ENCODE measurements at places on chromosomes 4 and X. TPM values are rescaled to one million over a fixed set of nuclear protein-coding genes. Genes with fewer than 3 reads are reported as not detected.

The QRFPR gene
- polyA plus RNA-seq, result not detected

The ERVMER34-1 gene
- polyA plus RNA-seq, result 0.06 TPM

DNA sequence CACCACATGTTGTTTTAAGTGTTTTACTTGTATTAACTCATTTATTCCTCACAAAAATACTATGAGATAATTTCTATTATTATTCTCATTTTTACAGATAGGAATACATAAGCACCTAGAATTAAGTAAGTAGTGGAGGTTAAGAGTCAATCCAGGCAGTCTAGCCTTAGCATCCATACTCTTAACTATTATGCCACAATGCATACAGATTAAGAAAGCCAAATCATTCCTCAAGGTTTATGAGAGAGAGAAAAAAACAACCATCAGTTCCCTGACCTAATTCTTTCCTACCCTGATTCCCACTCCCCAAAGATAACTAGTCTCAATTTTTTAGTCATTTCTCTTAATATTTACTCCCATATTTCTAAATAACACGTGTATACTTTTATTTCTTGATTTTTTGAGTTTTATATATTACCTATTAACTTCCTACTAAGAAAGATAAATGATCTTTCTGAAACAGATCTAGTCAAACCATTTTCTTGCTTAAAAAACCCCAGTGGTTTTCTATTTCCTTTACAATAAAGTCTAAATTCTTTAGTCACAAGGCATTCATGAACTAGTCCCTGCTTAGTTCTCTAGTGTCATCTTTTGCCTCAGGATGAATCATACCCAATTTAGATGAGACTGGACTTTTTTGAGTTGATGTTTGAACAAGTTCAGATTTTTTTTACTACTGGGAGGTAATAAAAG is 16.0 kb downstream of the UBA6 start:
- H3K27me3 ChIP-seq, result no peaks in the 10 kb centered on the region
- no peak overlapping the region for H3K4me3 ChIP-seq
- peak overlapping the region; percentile 35 for H3K27ac ChIP-seq
- no peaks in the 10 kb centered on the region for H3K4me1 ChIP-seq
- DNase-seq, result no peak

The ATOH1 gene
- polyA plus RNA-seq, result not detected

DNA sequence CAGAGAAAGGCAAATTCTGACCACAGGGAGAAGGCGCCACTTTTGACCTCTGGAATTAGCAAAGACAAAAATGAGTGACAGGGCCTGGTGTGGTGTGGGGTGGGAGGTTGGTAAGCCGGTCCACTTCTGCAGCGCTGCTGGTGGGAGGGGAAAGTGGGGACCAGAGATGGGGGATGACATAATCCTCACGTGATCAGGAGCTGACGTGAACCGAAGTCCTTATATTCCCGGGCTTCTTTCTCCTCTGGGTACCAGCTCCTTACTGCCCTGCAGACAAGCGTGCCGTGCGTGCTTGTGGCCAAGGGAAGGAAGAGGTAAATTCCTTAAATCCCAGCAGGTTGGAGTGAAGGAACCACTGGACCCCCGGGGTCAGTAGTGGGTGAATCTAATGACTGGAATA is at the start of gene TCEAL7:
TCEAL7 (plus strand) TSS at position 249 of the 400 bp plus-strand sequence. CDS start 1,165 bp downstream, outside the sequence.
- H3K4me3 ChIP-seq, result peak within 1 kb of the TSS; percentile 54
- H3K27me3 ChIP-seq, result no peaks in the 10 kb centered on the region
- peak within 1 kb of the TSS; percentile 59 for H3K27ac ChIP-seq
- H3K36me3 ChIP-seq, result peaks cover 6% of the 10 kb centered on the region
- DNase-seq, result peak; percentile 81

GRCh38 chr4:38923746-38924145 is 56.1 kb downstream of the FAM114A1 start:
- no peak overlapping the region for H3K4me3 ChIP-seq
- peaks cover 15% of the 10 kb centered on the region for H3K4me1 ChIP-seq
- no peak overlapping the region for H3K27ac ChIP-seq

- no peak overlapping the region for H3K27ac ChIP-seq
- DNase-seq, result no peak
- H3K27me3 ChIP-seq, result no peaks in the 10 kb centered on the region
- no peaks in the 10 kb centered on the region for H3K4me1 ChIP-seq
- H3K4me3 ChIP-seq, result no peak overlapping the region
These were observed 118.8 kb downstream of the UGT8 start for GRCh38 chr4:114717432-114717831.

DNA sequence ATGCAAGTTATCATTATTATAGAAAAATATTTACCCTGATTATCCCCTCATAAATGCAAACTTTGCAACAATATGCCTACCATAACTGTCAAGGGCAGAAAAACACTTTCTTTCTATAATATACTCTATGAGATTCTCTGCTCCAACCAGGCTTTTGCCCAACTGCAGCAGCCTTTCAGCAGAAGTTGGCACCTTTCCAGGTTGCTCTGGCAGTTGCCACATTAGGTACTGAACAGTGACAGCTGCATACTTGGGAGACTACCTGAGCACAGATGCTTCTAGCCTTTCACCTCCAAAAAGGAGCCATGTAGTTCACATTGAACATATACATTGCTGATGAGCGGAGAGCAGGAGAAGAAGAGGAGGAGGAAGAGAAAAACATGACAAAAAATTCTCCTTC is 69.5 kb upstream of the BRWD3 start:
- no peaks in the 10 kb centered on the region for H3K4me1 ChIP-seq
- no peak overlapping the region for H3K27ac ChIP-seq
- H3K36me3 ChIP-seq, result no peaks in the 10 kb centered on the region
- H3K4me3 ChIP-seq, result no peak overlapping the region
- no peaks in the 10 kb centered on the region for H3K27me3 ChIP-seq
- no peak for DNase-seq

The RHOH gene
- polyA plus RNA-seq, result not detected

DNA sequence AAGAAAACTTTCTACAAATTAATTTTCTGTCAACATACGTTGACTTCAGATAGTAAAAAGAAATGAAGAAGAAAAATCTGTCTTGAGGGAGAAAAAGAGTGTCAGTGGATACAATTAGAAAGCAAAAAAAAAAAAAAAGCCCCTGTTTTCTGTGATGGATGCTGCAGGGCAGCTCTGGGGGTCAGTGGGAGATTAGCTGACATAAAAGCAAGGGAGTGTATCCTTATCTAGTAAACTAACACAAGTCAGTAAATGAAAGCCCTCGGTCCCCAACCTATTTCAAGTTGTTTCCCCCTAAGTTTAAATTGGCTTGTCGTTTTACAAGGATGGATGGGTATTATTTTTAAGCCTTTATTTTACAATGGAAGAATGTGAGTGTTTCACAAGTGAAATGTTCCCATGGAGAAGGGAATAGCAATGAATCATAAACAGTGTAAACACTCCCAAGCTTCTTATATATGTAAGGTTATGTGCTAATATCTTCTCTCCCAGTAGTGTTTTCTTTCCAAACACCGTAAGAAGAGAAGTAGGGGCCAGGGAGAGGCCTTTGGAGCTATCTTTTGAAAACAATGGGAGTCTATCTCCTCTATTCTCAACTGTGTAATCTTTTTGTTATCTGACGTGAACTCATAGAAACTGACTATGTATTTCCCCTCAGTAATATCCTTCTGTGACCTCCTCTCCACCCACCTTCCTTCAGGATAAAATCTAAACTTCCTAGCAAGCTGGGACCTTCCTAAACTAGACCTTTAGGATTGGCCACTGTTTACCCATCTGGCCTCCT is 347.7 kb downstream of the FBXO8 start:
- H3K36me3 ChIP-seq, result no peaks in the 10 kb centered on the region
- no peak overlapping the region for H3K4me3 ChIP-seq
- H3K4me1 ChIP-seq, result peaks cover 20% of the 10 kb centered on the region
- H3K27me3 ChIP-seq, result no peaks in the 10 kb centered on the region
- H3K27ac ChIP-seq, result peak overlapping the region; percentile 39

The GABRB1 gene
- not detected for polyA plus RNA-seq

GRCh38 chrX:17007134-17007768 is 60.8 kb downstream of the REPS2 start:
- DNase-seq, result peak; percentile 36
- H3K4me1 ChIP-seq, result no peaks in the 10 kb centered on the region
- H3K27ac ChIP-seq, result no peak overlapping the region
- H3K4me3 ChIP-seq, result no peak overlapping the region

- H3K27me3 ChIP-seq, result no peaks in the 10 kb centered on the region
- DNase-seq, result peak; percentile 61
- H3K4me1 ChIP-seq, result no peaks in the 10 kb centered on the region
- H3K36me3 ChIP-seq, result peaks cover 5% of the 10 kb centered on the region
- H3K27ac ChIP-seq, result no peak overlapping the region
These were observed 46.2 kb downstream of the NEK1 start for GRCh38 chr4:169566021-169566818.

- DNase-seq, result no peak
- H3K27ac ChIP-seq, result no peak overlapping the region
- H3K4me3 ChIP-seq, result no peak overlapping the region
- no peaks in the 10 kb centered on the region for H3K27me3 ChIP-seq
- no peaks in the 10 kb centered on the region for H3K36me3 ChIP-seq
- no peaks in the 10 kb centered on the region for H3K4me1 ChIP-seq
These were observed 225.1 kb downstream of the FAM47A start for GRCh38 chrX:33906971-33907370.

The MAGEB1 gene
- not detected for polyA plus RNA-seq

The CENPVL1 gene
- polyA plus RNA-seq, result 0.03 TPM

DNA sequence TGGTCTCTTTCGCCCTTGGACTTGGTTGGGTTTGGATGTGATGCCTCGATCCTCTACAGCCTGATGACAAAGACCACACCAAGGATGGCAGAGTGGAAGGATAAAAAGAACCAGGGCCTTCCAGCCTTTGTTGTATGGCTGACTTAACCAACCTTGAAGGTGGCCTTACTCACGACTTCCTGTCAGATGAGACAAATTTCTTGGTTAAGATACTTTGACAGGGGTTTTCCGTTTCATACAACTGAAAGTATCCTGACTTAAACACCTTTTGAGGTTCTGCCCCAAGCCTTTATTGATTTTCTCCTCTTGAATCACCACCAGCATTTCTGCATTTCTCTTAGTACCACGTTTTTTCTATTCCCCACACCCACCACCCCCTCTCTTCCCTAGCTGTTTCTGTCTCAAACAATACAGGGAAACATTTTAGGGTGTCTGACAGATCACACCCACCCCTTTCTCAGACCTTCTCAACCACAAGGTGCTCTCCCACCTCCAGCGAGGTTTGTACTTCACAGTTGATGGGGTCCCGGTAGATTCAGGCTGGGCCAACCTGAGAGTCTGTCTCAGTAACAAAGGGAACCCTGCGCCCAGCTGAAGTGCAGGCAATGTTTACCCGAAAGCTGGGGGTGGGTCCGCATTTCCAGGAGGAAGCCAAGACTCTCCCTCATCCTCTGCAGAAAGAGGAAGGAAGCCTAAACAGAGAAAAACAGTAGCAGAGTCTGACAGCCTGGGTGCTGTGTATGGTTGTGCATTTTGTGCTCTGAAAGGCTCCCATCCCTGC is 5.0 kb upstream of the TSPAN5 start:
- no peaks in the 10 kb centered on the region for H3K36me3 ChIP-seq
- no peak for DNase-seq
- no peak overlapping the region for H3K27ac ChIP-seq
- H3K4me3 ChIP-seq, result no peak overlapping the region
- no peaks in the 10 kb centered on the region for H3K27me3 ChIP-seq

DNA sequence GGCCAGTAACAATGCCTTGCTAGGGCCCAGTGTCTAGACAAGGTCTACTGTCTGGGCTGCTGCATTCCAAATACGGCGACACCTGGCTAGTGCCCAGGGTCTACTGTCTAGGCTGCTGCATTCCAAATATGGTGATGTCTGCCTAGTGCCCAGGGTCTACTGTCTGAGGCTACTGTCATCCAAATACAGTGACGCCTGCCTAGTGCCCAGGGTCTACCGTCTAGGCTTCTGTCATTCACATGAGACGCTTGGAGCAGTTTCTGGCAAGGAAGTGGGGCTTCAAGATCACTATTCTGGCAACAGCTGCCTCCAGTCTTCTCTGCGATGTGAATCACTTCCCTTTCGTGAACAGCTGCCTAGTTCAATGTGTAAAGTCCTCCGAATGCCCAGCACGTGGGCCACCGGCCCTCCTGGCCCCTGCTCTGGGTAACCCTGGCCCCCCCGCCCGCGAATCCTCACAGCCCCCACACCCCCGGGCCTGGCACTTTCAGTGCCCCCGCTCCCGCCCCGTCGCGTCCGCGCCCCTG is 12.7 kb downstream of the ACOX3 start:
- peak overlapping the region; percentile 69 for H3K27ac ChIP-seq
- no peaks in the 10 kb centered on the region for H3K27me3 ChIP-seq
- H3K4me3 ChIP-seq, result peak overlapping the region; percentile 80
- peak; percentile 39 for DNase-seq
- H3K36me3 ChIP-seq, result no peaks in the 10 kb centered on the region
- H3K4me1 ChIP-seq, result peaks cover 12% of the 10 kb centered on the region

- no peak overlapping the region for H3K4me3 ChIP-seq
- no peak overlapping the region for H3K27ac ChIP-seq
These were observed 173.6 kb upstream of the NRK start for GRCh38 chrX:105648732-105649131.

DNA sequence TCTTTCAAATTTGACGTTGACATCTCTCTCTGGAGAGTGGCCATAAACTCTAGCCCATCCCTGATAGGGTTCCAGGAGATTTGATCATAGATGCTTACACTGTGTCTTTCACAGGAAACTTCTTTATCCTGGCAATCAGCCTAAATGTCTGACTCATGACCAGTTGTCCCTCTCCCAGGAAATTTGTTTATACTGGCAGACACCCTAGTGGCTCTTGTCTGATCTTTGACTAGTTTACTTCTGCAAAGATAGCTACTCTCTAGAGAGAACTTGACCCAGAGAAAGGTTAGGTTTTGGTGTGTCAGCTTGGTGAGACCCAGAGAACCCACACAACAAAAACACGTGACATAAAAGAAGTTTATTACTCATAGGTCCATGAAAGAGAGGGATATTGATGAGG is 509.8 kb downstream of the CENPC start:
- no peak for DNase-seq
- no peak overlapping the region for H3K27ac ChIP-seq
- H3K36me3 ChIP-seq, result no peaks in the 10 kb centered on the region
- no peak overlapping the region for H3K4me3 ChIP-seq
- no peaks in the 10 kb centered on the region for H3K4me1 ChIP-seq

GRCh38 chrX:7077241-7078230 is 70.0 kb upstream of the STS start:
- H3K36me3 ChIP-seq, result no peaks in the 10 kb centered on the region
- H3K4me1 ChIP-seq, result no peaks in the 10 kb centered on the region
- H3K4me3 ChIP-seq, result no peak overlapping the region
- no peak overlapping the region for H3K27ac ChIP-seq
- H3K27me3 ChIP-seq, result no peaks in the 10 kb centered on the region

- H3K36me3 ChIP-seq, result no peaks in the 10 kb centered on the region
- H3K4me3 ChIP-seq, result peak overlapping the region; percentile 73
- H3K27me3 ChIP-seq, result no peaks in the 10 kb centered on the region
- peak overlapping the region; percentile 85 for H3K27ac ChIP-seq
- DNase-seq, result peak; percentile 80
These were observed 2.5 kb upstream of the RS1 start for GRCh38 chrX:18674417-18674787.

- H3K36me3 ChIP-seq, result no peaks in the 10 kb centered on the region
- H3K4me3 ChIP-seq, result no peak overlapping the region
- no peaks in the 10 kb centered on the region for H3K4me1 ChIP-seq
- DNase-seq, result no peak
- no peaks in the 10 kb centered on the region for H3K27me3 ChIP-seq
These were observed 736.9 kb upstream of the HS3ST1 start for GRCh38 chr4:12165616-12166015.

The CFP gene
- 0.19 TPM for polyA plus RNA-seq
